Naive thymus-derived CD4-positive, alpha-beta T cell (primary cell): ENCODE measurements at places on chromosomes 3 and 15.

- no peak for DNase-seq
These were observed 296.8 kb downstream of the RORA start for GRCh38 chr15:60932051-60932915.

- no peak for DNase-seq
These were observed 9.5 kb downstream of the IFT122 start for GRCh38 chr3:129449279-129450115.

GRCh38 chr3:53890726-53891475 lies 758 bp downstream of the SELENOK start:
- DNase-seq, result peak; percentile 89

DNA sequence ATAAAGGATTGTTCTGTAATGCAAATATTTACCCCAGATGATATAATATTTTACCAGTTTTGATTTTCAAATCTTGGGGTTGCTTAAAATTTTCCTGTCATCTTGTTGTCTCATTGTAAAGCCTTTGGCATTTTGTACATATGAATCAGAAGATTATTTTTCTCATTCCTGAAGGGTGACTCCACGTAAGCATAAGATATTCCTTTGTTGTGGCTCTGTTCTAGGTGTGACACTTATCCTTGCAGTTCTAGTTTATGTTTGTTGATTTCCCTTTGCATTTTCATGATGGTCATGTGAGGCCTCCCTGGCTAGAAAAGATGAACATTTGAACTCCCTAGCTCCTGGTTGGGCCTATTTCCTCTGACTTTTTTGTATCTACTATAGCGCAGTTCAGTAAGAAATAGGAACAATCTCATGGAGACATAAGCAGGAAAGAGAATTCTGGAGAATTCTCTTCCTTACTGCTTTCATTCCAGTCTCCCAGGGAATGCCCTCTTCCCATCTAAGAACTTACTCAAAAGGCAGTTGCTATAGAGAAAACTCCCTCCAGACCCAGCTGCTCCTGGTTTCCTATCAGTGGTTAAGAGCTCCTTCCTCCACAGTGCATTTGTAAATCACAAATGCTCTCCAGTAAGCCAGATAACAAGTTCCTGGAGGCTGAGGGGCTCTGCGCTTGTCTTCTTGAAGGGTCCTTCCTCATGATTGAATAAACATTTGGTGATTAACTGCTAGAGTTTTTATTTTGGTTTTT lies 124.7 kb downstream of the WNT5A start:
- no peak for DNase-seq

DNA sequence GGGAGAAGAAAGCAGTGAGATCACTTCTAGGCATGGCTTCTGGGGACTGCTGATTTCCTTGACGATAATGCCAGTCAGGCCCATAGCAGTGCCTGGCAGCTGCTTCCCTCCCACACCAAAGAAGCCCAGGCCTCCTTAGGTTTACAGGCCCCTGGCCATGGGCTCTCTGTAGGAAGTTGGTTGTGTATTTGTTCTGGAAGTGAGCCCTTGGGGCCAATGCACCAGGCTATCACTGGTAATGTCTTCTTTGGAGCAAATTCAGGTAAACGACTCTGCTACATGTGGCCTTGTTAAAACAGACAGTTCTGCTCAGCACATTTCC lies 89.3 kb downstream of the CCNL1 start:
- no peak for DNase-seq

DNA sequence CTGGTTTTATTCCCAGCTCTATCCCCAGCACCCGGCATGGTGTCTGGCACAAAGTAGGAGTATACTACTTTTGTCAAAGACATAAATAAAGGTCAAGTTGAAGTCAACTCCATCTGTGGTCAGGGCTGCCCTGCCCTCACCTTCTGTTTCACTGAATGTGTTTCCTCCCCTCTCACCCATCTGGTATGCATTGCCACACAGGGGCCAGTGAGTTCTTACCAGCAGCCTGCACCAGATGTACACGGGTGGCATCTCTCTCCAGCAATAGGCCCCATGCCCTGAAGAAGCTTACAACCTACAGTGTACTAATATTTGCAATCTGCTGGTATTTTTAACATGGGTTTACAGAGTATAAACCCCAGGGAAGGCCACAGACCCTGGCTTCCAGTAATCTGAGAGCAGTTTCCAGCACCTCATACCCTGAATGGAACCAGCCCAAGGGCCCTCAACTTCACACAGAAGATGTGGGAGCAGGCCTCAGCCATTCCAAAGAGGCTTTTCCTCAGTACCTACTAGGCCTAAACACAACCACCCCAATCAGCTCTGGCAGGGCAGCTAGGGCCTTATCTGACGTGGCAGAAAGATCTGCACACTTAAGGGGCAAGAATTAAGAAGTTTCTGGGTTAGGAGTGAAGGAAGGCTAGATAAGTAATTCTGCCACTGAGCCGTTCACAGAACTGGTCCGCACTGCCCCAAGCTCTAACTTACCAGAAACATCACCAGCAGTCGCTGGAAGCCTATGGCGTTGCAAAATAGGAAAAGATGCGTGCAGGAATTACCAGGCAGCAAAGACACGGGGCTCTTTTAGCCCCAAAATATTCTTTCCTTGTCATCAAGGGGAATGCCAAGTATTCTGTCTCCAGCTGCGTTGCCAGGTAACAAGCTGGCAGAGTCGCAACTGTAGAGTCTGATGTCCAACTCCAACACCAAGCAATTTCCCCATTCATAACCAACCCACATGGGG lies 2.1 kb downstream of the IDH2 start:
- DNase-seq, result no peak

DNA sequence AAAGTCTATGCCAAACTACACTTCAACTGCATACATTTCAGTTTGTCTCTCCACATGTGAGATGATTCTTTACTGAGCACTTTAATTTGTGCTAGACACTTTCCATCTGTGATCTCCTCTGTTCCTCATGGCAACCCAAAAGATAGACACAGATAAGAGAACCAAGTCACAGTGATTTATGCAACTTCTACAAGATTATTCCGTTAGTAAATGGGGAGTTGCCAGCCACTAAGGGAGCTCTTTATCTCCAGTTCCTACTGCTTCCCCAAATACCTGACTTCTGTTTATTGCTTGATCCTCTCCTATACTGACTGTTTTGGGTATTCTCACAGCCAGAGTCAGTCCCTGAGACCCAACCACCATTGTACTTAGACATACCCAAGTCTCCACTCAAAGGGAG lies 24.1 kb upstream of the AKAP13 start:
- DNase-seq, result no peak

GRCh38 chr15:52976516-52977075 lies 186.5 kb upstream of the ONECUT1 start:
- no peak for DNase-seq

DNA sequence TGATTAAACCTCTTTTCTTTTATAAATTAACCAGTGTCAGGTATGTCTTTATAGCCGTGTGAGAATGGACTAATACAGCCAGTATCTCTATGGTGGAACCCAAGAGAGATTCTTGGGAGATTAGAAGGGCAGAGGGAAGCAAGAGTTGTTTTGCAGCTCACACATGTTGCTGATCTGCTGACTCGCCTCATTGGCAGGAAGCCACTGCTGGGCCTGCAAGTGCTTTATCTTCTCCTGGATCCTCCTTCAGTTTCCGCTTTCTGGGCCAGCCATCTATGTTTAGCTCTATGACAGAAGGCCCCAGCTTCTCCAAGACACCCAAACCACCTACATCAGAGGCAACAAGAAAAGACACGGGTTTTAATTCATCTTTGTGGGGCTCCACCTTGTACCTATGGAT lies 23.4 kb upstream of the GALNT15 start:
- DNase-seq, result no peak

DNA sequence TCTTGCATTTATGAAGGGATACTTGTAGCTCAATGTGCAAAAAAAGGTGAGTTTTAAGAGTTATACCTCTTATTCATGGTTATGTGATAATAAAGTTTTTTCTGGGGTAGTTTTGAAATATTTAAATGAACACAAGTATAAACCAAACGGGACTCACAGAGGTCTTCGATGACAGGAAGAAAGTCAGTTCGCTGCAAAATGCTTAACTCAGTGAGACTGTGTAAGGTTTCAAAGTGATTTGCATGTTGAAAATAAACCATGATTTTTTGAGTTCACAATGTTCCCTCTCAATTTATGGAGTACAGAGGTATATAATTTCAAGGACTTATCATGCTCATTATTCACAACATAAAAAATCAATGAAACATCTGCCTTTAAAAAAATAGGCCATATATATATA lies 36.3 kb upstream of the MYH15 start:
- no peak for DNase-seq

DNA sequence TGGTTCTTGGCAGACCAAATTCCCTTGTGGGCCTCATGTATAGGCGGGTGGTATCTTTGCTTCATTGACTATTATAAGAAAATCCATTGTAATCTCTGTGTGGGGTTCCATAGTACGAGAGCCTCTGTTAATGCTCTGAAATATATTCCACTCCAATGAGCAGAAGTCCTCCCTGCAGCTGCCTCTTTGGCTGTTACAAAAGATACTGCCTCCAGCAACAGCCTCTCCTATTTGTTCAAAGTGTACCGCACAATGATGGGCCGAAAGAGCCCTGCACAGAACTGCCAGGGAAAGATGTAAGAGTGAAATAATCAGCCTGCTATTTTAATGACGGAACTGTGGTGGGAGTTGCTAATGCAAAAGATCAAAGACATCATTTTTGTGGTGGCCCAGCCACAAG lies 48.9 kb downstream of the GRK7 start:
- DNase-seq, result no peak
